ENCODE measurements at places on chromosomes 1 and 21.

GRCh38 chr1:55584526-55585401 lies 369.6 kb upstream of the USP24 start:
- DNase-seq: no peak

DNA sequence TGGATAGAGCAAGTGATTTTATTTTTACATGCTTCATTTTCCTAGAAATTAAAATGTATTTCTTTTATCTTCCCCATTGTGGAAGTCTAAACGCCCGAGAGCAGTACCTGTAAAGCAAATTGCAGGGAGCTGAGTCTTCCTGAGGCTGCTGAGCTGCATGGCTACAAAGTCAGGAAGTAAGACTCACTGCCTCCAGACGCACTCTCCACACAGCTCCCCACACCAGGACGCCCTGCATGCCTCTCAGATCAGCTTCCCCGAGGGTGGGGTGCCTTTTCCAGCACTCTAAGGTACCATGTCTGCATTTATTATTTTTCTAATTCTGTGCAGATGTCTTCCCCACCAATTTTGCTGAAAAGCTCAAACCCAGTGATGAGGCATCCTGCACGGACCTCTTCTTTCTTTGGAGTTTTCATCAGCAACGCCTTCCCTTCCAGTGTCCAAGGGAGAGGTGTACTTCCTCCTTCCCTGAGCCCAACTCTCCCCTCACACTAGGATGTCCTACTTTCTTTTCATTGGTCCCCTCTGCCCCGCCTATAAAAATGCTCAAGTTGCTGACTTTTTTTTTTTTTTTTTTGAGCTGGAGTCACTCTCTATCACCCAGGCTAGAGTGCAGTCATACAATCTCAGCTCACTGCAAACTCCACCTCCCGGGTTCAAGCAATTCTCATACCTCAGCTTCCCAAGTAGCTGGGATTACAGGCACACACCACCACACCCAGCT lies 114.7 kb downstream of the PCNX2 start:
- DNase-seq: no peak

DNA sequence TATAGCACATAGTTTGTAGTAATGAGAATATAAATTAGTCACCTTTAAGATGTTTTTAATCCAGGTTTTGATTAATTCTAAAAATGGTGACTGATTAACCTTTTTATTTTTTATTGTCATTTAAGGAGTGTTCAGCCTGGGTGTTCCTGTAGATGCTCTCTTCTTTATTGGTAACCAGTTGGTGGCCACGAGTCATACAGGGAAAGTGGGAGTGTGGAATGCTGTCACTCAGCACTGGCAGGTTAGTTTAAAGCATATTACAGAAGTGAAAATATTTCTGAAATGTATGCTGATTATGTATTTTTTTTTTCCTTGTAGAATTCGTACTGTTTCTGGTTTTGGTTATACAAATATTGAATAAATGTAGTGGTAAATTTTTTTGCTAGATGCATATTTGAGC lies 28.1 kb downstream of the KCTD3 start:
- DNase-seq: no peak

DNA sequence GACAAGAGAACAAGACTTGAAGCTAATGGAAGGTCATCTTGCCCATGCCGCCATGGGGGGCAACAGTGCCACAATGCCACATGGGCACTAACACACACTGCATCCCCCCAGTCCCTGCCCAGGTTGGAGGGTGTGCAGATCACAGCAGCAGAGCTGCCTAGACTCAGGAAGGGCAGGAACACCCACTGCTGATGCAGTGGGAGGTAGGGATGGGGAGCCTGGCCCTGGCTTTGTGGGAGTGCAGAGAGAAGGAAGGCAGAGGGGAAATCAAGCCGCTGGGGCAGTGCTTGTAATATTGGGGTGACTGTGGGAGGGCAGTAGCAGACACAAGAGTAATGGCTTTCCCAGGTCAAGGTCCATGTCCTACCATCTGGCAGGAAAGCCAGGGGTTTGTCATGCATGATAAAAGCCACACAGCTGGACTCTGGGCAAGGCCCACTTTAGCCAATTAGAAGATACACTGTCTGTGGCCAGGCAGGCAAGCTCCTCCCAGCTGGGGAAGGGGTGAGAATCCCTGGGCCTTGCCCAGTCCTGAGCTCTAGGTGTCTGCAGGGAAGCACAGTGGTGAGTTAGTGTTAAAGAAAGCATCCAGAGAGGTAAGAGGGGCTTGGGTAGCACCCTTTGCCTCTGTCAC lies 25.4 kb upstream of the MEF2D start:
- DNase-seq: no peak

Measured in stimulated activated CD4-positive, alpha-beta T cell treated with anti-CD3 and anti-CD28 coated beads, TNF-alpha, amount 100 ng/mL, for 1 hour (primary cell).